ENCODE measurements at places on chromosomes 13 and 19.

- DNase-seq = peak; percentile 11
Measured at GRCh38 chr13:42816538-42816937, 35.2 kb downstream of the FAM216B start.

DNA sequence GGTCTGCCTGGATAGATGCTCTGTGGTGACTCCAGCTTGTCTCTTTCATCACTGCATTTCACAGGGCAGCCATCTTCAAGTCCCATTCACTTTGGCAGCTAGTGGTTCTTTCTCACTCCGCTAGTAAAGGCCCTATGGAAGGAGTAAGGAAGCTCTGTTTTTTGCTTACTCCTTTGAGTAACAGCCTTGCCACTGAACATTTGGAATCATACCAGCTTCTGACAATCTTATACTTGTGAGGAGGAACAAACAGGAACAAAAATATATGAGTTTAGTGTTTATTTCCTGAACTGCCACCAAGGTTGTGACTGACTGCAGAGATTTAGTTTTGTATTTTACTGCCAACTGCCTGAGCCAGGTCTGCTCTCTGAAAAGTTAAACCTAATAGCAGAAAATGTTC, 38.7 kb downstream of the KCTD4 start:
- no peak for DNase-seq

- DNase-seq = no peak
Measured at GRCh38 chr13:22256111-22256639, 585.3 kb downstream of the FGF9 start.

DNA sequence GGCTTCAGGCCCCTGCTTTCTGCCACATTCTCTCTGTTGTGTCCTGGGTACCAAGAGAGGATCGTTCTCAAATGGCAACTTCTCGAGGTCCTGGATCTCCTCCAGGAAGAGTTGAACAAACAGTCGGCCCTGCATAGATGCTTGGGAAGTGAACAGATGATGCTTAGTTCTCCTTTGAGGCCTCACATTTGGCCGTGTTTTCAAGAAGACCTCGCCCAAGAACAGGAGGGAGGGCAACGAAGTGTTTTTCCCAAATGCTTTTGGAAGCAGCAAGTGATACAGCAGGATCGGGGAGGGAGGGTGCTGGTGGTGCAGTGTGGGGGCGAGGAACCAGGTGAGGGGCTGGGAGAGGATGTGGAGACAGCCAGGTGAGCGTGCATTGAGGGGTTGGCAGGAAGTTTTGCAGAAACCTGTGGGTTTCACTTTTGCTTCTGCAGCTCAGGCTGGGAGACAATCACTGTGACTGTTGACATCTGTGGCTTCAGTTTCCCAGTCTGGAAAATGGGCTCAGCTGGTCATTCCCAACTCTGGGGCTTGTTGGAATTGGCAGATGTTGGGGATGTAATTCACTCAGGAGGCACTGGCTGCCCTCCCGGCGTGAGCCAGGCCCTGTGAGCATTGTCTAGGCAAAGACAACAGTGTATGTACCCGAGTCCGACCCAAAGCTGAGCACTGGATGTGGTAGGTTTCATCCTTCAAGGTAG, 21.6 kb downstream of the MAST3 start:
- no peak for DNase-seq

GRCh38 chr13:77806518-77806917, 109.0 kb downstream of the SLAIN1 start:
- DNase-seq = no peak

DNA sequence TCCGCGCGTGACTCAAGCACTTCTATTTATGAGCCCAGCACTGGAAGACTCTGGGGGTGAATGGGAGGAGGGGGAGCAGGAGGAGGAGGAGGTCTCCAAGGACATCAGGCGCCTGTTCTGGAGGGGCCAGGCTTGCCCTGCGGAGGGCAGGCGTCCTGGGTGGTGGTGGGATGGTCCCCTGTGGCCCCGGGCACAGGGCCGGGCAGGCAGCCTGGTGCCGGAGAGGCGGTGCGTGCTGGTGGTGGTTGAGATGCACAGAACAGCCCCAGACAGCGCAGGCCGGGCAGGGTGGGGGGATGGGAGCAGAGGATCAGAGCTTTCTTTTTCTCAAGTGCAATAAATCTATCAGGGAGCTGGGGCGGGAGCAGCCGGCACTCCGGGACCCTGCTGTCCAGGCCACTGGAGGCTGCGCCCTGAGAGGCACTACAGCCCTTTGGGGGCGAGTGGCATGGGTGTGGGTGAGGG, 14.0 kb downstream of the NKPD1 start:
- DNase-seq = no peak

DNA sequence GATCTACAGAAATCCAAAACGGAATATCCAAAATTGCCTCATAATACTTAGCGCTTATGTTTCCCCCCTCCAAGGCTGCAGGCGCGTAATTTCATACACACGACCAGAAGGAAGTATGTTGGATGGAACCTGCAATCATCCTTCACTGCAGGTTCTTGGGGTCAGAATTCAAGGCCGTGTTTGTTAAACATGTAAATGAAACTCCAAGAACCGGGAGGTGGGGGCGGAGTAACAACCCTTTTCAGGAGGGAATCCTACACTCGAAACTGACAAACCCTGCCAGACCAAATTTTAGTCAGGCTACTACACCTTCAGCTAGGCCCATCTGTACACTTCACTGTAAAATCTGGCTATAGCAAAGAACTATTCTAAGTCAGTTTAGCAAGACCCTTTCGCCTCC, 1.3 kb downstream of the ZNF607 start:
- peak; percentile 4 for DNase-seq

GRCh38 chr19:33394006-33394722, 20.7 kb downstream of the CEBPG start:
- no peak for DNase-seq

DNA sequence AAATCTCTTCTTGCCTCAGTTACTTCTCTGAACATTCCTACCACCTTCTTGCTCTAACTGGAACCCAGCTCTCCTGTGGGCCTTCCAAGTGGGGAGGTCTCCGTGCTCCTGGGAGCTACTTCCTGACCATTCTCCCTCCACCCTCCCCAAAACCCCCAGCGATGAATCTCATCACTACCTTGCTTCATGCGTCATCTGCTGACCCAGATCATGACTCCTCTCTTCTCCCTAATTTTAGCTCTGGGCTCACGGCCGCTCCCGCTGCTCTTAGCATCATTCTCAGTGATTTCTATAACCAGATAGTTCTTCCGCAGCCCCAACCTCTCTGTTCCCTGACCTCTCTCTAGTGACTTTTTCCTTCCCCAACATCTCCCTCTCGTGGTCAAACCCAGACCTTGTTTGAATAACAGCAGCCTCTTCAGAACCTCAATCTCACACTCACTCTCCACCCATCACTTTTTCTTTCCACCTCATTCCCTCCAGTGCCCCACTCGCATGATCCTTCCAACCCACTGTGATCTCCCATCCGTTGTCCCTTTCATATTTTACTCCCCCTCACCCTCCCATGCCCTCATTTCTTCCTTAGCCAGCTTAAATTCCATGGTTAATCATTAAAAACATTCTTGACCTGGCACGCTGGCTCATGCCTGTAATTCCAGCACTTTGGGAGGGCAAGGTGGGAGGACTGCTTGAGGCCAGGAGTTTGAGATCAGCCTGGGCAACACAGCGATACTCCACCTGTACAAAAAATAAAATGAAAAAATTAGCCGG, 21.8 kb downstream of the MRPS12 start:
- peak; percentile 75 for DNase-seq

DNA sequence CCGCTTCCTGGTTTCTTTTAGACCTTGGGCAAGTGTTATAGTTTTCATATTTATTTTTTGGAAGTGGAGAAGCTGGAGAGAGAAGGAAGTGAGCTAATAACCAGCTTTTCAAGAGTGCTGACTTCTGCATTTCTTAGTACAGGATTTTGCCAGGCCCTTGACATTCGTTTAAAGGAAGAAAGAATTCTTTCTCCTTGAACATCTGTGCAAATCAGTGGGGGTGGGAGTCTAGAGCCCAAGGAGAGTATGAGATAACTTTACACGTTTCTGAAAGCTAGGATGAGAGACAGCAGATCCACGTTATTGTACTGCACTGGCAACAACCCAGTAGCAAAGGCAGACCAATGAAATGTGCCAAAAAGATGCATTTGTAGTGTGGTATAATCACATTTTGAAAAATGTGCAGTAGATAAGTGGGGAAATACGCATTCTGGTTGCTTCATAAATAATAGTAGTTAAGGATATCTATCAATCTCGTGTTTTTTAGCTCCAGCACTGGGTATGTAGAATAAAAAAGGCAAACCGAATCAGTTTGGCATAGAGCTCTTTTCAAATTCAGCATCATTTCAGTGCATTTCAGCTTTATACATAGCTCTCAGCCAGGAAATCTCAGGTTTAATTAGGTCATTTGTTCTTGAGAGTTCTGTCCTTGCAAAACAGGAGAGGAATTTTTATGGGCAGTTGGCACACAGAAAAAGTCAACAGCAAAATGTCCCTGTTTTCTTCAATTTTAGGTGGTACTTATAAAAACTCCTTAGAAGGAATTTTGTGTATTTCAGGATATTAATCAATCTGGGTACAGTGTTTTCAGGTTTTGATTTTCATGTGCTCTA, 4.3 kb downstream of the RNF113B start:
- no peak for DNase-seq

DNA sequence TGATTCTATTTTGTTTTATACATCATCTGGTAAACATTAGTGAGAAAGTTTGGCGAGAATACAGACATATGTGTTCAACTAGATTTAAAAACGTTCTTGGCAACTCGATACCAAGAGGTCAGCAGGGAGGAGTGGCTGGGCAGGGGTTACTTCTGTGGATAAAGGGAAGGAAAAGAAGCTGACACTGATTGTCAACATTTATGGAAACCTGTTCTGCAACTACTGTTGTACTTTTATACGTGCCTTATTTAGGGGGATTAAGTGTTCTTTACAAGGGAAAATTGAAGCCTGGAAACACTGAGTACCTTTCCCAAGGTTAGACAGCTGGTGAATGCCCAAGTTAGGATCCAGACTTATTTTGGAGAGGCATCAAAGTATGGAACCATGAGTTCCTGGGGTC, 65.0 kb downstream of the MTUS2 start:
- no peak for DNase-seq

DNA sequence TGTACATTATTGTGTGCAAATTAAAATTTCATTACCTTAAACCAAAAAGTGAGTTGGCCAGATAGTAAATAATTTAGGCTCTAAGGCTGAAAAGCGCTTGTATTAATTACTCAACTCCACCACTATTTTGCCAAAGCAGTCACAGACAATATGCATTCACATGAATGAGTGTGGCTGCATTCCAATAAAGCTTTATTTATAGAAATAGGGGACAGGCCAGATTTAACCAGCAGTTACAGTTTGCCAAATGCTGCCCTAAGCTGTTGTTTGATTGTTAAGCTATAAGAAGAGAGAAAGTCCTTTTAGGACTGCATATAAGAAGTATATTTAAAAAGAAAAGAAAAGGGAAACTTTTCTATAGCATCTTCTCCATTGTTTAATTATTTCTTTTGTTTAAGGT, 342.6 kb downstream of the ITGBL1 start:
- DNase-seq = no peak

DNA sequence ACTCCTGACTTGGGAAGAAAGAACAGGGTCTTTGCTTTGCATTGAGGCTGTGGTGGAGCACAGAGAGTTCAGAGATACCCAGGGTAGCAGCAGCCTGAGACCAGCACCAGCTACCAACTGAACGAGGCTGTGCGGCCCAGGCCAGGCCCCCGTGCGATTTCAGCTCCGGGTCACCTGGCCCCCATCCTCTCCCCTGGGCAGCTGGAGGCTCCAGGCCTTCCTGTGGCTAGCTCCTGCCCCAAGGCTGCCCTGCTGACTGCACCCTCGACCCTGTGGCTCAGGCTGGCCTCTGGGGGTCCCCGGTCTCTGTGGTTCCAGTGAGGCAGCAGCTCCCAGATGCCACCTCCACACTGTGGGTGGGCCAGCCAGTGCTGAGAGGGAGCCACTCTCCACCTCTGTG, 52.8 kb downstream of the MCF2L start:
- DNase-seq = no peak

GRCh38 chr19:18312092-18312534, 10.8 kb downstream of the LSM4 start:
- no peak for DNase-seq

GRCh38 chr19:35859414-35859813, 2.7 kb downstream of the KIRREL2 start:
- no peak for DNase-seq

DNA sequence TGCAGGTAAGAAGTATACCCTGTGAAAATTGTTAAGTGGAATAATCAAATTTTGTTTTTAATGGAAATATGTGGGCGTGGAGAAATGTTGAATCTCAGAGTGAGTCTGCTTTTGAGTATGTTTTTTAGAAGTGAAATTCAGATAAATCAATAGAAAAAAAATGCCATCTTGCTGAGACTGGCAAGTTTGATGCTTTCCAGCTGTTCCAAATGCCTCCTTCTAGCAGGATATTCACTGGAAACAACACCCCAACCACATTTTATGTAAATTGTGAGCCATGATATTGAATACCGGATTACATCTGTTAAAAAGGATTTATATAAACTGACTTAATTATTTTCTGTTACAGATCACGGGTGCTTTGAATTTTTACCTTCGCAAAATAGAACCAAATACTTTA, 115.4 kb downstream of the ITGBL1 start:
- no peak for DNase-seq
